Caco-2 (cell line): ENCODE measurements at places on chromosomes 6 and 20.

DNA sequence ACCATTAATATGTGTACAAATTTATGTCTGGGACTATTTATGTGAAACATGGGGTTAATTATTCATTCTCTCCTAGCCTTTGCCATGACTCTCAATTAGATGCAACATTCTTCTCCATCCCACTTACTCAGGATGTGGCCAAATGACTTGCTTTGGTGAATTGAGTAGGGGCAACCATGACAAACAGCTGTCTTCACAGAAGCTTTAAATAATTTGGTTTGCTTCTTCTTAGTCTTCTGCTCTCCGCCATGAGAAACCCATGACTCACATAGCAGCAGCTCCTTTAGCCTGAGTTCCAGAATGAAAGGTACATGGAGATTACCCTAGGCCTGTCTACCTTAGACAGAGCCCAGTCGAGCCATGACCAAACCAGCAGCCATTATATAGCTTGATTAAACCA is 74.7 kb downstream of the FRK start:
- no peak for DNase-seq

- DNase-seq, result no peak
Measured at GRCh38 chr6:25085756-25086155, 150.0 kb upstream of the RIPOR2 start.

DNA sequence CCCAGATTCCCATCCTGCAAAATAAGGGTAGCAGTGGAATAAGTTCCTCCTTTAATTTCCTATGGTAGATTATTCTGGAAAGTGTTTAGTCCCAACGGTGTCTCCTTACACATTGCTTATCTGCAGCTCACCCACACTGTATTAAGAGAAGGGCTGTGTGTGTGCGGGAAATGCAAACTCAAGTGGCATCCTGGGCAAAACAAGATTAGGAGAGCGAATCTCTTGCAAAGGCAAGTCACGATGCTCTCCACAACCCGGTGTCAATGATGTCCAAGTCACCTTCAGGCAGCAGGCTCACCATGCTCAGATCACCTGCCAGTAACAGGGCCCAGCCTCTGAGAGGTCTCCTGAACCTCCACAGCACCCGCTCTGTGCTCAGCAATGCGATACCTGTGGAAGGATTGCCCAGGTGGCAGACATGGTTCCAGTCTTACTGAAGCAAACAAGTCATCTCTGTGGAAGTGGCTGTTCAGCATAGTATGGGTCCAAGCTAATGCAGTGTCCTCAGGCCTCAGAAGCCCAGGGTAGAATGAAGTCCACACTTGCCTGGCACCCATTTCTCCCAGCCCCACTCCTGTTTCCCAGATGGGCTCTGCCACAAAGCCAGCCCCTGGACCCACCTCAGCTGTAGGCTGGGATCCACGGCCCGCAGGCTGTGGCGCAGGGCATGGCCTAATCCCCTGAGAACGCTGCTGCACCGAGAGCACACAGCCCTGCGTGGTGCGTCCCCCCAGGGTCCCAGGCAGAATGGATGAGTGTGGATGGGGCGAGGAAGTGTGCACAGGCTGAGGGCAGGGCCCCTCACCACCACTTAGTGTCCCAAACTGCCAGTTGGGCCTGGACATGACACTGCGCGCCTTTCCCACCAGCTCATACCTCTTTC is 101.2 kb downstream of the PXDC1 start:
- no peak for DNase-seq

DNA sequence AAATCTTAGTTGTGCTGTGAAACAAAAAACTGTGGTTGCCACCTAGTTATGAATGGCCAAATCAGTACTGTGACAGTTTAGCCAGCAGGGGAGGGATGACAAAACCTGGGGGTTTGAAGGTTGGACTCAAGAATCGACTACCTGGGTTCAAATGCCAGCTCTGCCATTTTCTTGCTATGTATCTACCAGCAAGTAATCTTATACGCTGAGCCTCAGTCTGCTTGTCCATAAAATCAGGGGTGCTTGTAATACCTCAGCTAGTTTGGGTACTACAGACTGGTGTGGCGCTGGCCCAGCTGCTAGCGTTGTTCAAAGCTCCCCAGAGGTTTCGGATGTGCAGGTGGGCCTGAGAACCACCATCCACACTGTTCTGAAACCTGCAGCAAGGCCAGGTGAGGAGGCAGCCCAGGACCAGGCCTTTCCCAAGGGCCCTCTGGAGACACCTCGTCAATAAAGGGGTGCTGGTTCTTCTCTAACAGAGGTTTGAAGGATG is 40.4 kb downstream of the TRAM2 start:
- DNase-seq, result no peak

DNA sequence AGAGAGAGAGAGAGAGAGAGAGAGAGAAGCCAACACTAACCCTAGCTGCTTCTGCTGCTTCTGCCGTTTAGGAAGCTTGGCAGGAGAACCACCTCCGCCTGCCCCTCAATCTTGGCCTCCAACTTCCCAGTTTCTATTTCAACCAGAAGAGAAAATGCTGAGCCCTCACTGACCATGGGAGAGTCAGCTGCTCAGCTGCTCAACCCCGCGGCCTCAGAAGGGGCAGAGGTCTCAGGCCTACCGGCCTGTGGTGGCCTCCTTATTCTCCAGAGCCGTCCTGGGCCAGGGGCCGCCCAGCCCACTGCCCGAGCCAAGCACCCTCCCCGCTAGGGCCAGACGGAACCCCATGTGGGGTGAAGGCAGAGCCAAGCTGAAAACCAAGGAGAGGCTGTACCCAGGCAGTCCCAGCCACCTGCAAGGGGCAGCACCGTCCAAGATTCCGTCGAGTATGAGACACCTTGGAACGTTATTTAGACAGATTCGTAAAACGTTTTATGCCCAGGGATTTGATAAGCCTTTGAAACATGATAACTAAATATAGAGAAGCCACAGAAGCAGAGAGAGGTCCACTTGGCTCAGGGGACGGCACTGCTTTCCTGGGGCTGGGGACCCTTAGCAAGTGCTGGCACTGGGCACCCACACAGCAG is 116.6 kb downstream of the DLL1 start:
- DNase-seq, result peak; percentile 13

GRCh38 chr6:125564941-125565340 is 184.5 kb upstream of the HEY2 start:
- DNase-seq, result no peak

GRCh38 chr6:114167583-114168576 is 174.9 kb downstream of the HS3ST5 start:
- peak; percentile 36 for DNase-seq

GRCh38 chr6:167805349-167806060 is 21.2 kb upstream of the AFDN start:
- no peak for DNase-seq
